CD8-positive, alpha-beta memory T cell (primary cell): ENCODE measurements at places on chromosomes 2 and 18. TPM values are rescaled to one million over a fixed set of nuclear protein-coding genes. Genes with fewer than 3 reads are reported as not detected.

DNA sequence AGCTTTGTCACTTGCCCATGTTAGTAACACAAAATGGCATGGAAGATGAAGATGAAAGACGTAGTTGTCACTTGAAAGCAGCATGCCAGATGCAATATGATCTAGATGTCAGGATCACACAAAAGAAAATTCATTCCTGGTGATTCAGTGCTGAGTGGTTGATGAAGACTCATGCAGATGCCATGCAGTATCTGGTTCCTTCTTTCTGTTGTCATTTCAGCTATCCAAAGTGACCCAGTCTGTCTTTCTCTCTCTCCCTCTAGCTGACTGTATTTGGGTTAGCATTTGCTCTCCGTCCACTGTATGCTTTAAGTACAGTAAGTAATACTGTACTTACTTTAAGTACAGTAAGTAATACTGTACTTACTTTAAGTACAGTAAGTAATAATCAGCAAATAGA, 50.4 kb downstream of the TTN start:
- no peak for DNase-seq

The CAPN13 gene
- not detected for total RNA-seq

The LYPD6B gene
- not detected for total RNA-seq

DNA sequence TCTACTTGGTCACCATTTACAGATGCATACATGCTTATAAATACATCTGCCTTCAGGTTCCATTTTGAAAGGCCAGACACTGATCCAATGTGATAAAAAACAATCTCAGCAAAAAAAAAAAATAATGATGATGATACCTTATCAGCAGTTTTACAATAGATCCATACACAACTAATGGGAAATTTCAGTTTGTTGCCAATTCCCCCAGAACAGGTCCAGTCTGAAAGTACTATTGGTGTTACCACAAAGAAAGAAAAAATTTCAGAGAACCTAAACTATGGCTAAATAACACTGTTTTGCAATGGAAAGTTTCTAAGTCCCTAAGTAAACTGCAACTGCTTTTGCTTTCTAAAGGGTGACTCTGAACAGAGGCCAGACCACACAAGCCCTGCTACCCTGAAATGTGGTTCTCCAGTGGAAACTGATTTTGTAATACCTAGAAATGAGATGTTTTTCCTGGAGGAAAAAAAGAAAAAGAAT, 54.1 kb downstream of the LPIN2 start:
- no peak for DNase-seq

- DNase-seq: no peak
These were observed 332.9 kb downstream of the DSC3 start for GRCh38 chr18:30709595-30709994.

DNA sequence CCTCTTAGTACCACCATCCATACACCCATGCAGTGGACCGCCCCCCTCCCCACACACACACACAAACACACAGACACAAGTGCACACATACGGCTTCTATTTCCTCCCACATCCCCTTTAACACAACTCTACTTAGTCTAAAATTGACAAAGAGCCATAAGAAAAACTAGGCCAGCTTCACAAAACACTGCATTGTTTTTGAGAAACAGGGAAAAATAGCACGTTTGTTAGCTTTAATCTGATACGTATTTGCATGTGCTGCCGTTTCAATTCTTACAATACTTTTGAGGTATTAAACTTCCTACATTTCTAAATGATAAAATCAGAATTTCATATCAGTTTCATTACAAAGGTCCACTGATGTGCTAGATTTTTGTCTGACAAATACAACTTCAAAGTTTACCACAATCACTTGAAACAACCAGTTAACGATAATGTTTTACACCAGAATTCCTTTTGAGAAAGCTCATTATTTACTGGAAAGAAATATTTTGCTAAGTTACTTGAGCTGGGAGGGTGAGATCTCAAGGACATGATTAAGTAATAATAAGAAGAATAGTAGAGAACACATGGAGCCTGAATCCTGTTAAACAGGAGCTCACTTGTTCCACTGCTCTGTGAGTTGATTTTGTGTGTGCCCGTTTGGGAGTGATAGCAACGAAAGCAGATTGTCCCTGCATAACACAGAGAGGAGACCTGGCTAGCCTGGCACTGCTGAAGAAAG, 74.5 kb downstream of the MOGAT1 start:
- no peak for DNase-seq

DNA sequence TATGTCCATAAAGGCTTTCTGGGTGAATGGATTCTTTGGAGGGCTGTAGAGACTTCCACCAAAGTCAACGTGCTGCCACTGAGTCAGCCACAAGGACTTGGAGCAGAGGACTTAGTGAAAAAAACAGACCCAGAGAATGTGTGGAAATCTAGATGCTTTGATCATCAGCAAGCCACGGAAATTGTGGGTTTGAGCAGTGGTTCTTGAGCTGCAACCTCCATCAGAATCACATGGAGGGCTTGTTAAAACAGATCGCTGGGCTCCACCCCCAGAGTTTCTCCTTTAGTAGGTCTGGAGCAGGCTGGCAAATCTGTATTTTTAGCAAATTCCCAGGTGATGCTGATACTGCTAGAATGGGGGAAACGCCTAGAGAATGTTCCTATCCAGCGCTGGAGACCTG, 95.3 kb downstream of the RBM43 start:
- no peak for DNase-seq

DNA sequence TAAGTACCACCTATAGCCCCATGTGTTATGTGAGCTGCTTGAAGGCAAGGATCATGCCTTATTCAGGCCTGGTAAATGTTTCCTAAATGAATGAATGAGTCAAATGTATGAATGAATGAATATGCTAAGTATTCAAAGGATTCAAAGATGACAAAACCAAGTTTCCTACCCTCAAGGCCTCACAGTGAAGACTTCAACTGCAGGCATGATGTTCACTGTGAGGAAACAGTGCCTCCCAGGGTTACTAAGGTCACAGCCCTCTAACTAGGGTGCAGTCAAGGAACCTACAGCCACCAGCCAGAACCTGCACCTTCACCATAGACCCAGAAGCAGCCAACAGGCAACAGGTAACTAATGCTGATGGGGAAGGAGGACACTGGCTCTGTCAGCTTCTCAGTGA, 69.3 kb downstream of the SUMO1 start:
- no peak for DNase-seq

GRCh38 chr2:65035351-65035943, 20.8 kb upstream of the CEP68 start:
- no peak for DNase-seq

DNA sequence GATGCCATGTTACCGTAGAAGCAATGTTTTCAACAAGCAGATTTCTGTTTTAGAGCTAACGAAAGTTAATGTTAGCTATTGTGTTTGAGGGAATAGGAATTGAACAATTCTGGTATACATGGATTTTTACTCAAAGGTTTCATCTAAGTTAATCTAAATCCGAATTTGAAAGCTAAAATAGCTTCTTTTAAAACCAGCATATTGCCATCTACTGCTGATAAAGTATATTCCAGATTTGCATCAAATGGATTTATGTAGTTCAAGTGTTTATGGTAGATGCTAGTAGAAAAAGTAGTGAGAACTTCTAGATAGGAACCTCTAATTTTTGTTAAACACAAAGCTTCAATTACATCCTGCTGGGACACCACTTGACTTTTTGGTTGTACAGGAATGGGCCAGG, 1569.5 kb upstream of the NXPH2 start:
- no peak for DNase-seq

GRCh38 chr18:62506495-62507143, 16.2 kb upstream of the ZCCHC2 start:
- no peak for DNase-seq

GRCh38 chr2:224957540-224958461, 84.5 kb downstream of the DOCK10 start:
- no peak for DNase-seq

DNA sequence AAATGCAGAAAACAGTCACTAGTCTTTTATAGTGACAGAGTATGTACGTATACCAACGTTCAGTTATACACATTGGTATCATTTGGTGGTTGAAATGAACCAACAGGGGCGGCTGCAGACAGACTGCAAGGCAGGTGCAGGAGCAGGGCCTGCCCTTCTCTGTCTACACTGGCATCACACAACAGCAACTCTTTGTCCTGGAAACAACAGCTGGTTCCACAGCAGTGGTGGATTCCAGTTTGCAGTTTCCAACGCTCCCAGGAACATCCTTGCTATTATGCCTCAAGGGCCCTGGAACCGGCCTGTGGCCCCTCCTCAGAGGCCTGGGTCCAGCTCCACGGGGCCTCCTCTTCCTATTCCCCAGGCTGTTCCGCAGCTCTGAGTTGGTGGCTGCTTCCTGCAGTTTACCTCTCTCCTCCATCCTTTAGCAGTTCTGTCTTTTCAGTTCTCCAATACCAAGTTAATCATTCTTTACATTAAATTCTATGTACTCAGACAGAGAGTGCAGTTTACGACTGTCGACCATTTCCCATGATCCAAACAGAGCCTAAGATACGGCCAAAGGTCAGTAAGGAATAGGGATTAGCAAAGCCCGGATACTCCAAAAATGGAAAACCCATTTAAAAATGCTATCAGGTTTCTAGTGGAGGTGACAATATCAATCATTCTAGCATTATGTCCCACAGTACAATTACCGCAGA, 87.8 kb downstream of the NOL10 start:
- DNase-seq: no peak

- DNase-seq: no peak
These were observed 174.6 kb upstream of the PID1 start for GRCh38 chr2:229445501-229446211.

DNA sequence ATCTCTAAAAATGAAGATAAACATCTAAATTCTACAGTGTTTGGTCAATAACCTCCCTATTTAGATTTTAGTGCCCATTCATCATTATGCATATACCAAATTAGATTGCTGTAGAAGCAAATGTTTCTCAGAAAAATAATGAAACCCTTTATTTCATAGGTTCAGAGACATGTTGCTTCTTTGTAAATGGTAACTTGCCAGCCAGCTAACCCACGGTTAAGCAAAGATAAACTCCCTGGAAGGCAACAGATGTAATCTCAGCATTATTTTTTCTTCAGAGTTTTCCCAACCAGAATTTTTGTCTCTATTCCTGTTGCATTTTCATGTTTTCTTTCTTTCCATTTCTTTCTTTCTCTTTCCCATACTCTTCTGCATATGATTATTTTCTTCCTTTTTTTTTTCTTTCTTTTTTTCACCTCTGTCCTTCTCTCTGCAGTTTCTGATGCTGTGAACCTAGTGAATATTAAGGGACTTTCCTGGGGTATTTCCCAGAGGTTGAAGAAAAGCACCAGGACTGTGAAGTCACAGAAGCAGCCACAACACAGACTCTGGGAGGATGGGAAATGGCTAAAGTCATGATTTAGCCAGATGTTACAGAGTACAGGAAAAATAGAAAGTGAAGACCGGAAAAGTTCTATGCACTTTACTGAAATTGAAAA, 50.0 kb upstream of the DSG1 start:
- no peak for DNase-seq

DNA sequence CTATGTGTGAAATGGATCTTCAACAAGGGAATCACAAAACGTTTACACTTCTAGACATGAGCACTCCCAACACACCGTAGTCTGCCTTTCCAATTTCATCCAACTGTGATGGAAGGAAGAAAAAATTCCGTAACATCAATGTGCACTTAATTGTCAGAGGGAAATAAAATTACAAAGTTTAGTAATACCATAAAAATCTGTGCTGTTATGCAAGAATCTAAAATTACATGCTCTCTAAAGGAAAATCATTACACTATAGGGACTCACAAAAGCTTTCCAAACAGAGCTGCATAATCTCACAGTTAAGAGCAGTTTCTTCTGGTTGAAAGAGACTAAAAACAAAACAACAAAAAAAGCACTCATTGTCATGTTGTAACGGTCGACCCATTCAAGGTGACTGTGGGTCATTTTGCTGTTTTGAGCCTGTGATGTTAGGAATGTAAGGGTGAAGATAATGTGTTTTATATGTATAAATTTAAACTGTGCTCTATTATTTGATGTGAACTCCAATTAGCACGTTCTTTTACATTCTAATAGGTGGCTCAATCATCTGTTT, 698.0 kb downstream of the TDRD15 start:
- no peak for DNase-seq

DNA sequence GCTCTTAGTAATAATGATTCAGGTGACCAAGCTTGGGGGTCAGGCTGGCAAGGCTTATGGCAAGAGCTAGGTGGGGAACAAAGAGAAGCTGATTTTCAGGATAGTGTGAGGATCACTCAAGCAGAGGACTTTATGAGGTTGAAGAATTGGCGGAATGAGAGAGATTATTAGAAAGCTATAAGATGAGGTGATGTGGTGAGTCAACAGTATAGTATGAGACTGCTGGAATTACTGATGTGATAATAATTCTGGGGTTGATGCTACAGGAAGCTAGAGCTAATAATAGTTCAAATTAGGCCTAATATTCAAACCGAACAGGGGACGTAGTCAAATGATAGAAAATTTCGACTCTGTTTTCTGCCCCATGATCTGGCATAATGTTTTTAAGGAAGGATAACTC, 2115.3 kb upstream of the PIK3C3 start:
- DNase-seq: no peak

The DOK1 gene
- total RNA-seq: 25.2 TPM

GRCh38 chr2:113164215-113164929, 9.4 kb upstream of the PSD4 start:
- DNase-seq: no peak

DNA sequence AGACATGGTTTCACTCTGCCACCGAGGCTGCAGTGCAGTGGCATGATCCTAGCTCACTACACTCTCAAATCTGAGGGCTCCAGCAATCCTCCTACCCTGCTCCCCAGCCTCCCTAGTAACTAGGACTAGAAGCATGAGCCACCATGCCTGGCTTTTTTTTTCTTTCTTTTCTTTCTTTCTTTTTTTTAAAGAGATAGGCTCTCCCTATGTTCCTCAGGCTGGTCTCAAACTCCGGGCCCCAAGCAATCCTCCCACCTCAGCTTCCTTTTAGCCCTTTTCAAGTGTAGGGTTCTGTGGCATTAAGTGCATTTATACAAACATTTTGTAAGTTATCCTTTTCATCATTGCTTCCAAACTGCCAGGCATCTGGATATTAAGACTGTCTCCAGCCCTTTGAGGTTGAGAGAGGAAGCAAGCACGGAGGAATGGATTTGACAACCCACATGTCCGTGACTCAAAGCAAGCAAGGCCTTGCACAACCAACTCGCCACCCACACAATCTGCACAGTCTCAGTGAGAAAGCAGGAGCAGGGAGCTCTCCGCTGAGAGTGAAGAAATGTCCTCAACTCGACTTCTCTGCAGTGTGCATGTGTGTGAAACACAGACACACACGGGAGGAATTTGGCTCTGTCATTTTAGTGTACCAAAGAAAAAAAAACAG, 65.6 kb downstream of the ATP8B1 start:
- no peak for DNase-seq

The KLHL14 gene
- not detected for total RNA-seq

The GPR39 gene
- not detected for total RNA-seq

- no peak for DNase-seq
These were observed 72.2 kb upstream of the B3GNT7 start for GRCh38 chr2:231323316-231323715.
